Suprapubic skin (tissue), 4 donors: ENCODE measurements at places on chromosomes 11 and 22. TPM values are rescaled to one million over a fixed set of nuclear protein-coding genes. Genes with fewer than 3 reads are reported as not detected.

GRCh38 chr11:125123947-125124617 is 12.7 kb upstream of the TMEM218 start:
- no peaks in the 10 kb centered on the region for H3K4me1 ChIP-seq
- no peak overlapping the region for H3K4me3 ChIP-seq
- H3K36me3 ChIP-seq: no peaks in the 10 kb centered on the region

GRCh38 chr11:13772223-13773046 is 104.0 kb downstream of the FAR1 start:
- no peak overlapping the region for H3K4me3 ChIP-seq
- H3K36me3 ChIP-seq: no peaks in the 10 kb centered on the region
- peaks cover 3% of the 10 kb centered on the region for H3K27me3 ChIP-seq
- no peaks in the 10 kb centered on the region for H3K4me1 ChIP-seq
- H3K27ac ChIP-seq: no peak overlapping the region

- no peak overlapping the region for H3K27ac ChIP-seq
- peaks cover 2% of the 10 kb centered on the region for H3K27me3 ChIP-seq
- H3K36me3 ChIP-seq: no peaks in the 10 kb centered on the region
- no peak overlapping the region for H3K4me3 ChIP-seq
Observed at GRCh38 chr11:69576069-69576782, 64.7 kb upstream of the CCND1 start.

GRCh38 chr11:110182886-110183285 is 89.7 kb downstream of the ZC3H12C start:
- DNase-seq: no peak
- no peaks in the 10 kb centered on the region for H3K4me1 ChIP-seq
- H3K4me3 ChIP-seq: no peak overlapping the region
- no peak overlapping the region for H3K27ac ChIP-seq
- no peaks in the 10 kb centered on the region for H3K27me3 ChIP-seq

DNA sequence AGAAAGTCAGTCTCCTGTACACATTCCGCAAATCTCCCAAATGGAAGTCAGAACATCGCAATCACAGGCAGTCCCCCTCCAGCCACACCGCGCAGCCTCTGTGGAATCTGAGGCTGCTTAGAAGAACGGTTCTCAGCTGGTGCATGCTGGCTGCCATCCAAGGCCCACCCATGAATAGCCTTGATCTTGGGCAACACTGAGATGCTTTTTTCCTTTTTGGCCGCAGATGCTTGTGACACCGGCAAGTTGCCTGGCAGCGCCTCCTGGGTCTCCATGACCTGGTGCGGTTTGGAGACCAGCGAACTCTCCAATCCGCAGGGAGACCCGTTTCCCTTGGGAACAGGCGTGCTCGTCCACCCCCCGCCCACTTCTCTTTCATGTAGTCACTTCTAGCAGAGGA is 26.3 kb upstream of the PHF21B start:
- H3K4me1 ChIP-seq: no peaks in the 10 kb centered on the region
- H3K4me3 ChIP-seq: no peak overlapping the region
- no peak overlapping the region for H3K27ac ChIP-seq
- DNase-seq: no peak
- H3K27me3 ChIP-seq: peaks cover 61% of the 10 kb centered on the region

The MIOX gene
- not detected for total RNA-seq

DNA sequence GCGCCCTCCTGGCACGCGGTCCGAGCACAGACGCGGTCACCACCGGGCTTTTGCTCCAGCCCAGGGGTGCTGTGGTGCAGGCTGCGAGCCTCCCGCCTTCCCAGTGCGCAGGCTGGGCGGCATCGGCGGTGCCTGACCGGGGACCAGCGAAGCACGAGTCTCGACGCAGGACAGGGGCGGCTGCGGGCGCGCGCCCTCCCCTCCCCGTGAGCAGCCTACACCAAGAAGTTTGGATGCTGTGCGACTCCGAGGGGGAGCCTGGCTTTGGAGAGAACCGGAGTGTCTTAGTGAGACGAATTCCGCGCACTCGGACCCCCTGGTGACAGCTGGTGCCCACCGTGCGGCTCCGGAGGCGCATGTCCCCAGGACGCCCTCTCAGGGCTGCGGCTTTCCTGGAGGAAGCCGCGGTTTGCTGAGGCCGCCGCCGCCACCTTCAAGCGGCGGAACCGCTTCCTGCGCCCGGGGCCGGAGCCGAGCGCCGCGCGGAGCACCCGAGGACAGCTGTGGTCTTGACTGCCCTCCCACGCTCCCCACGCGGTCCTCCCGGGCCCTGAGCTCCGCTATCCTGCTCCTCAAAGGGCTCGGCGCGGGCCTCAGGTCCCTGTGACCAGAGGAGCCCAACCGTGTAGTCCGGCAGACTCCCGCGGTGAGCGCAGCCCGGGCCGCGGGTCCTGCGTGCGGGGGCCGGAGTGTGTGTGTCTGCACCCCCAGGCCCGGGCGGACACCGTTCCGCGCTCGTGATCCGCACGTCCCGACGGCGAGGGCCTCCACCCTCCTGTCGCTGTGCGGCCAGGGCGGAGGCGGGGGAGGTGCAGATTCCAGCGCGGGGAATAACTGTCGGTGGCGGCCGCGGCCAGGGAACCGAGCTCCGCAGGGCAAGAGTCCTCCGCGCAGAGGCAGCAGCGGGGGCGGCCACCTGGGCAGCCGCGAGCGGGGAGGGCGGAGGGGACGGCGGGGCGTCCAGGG is 1.7 kb downstream of the FGF3 start:
- H3K27ac ChIP-seq: no peak overlapping the region
- DNase-seq: no peak
- H3K4me1 ChIP-seq: peaks cover 7% of the 10 kb centered on the region
- H3K4me3 ChIP-seq: no peak overlapping the region
- H3K27me3 ChIP-seq: peaks cover 97% of the 10 kb centered on the region
- no peaks in the 10 kb centered on the region for H3K36me3 ChIP-seq

DNA sequence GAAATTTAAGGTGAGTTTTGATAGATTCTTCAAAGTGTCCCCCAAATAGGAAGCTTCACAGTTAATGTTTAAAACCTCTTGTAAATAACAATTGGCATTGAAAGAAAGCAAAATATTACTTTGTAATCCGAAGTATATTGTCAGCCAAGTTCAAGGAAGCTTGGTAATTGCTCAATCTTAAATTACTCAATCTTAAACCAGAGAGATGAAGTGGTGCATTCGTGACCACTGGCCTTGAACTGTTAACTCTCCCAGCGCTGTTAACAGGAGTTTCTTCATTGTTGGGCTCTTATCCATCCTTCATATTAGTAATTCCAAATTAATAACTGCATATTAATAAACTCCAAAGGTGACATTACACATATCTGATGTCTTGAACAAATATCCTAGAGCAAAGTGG is 20.6 kb upstream of the FDX1 start:
- H3K36me3 ChIP-seq: no peaks in the 10 kb centered on the region
- no peak for DNase-seq
- peaks cover 6% of the 10 kb centered on the region for H3K4me1 ChIP-seq
- no peaks in the 10 kb centered on the region for H3K27me3 ChIP-seq
- no peak overlapping the region for H3K27ac ChIP-seq

The EFCAB6 gene
- 2.8 TPM for total RNA-seq

GRCh38 chr11:59730896-59731565 is 17.4 kb upstream of the OR10V1 start:
- H3K27ac ChIP-seq: no peak overlapping the region
- H3K4me3 ChIP-seq: no peak overlapping the region
- no peaks in the 10 kb centered on the region for H3K4me1 ChIP-seq

DNA sequence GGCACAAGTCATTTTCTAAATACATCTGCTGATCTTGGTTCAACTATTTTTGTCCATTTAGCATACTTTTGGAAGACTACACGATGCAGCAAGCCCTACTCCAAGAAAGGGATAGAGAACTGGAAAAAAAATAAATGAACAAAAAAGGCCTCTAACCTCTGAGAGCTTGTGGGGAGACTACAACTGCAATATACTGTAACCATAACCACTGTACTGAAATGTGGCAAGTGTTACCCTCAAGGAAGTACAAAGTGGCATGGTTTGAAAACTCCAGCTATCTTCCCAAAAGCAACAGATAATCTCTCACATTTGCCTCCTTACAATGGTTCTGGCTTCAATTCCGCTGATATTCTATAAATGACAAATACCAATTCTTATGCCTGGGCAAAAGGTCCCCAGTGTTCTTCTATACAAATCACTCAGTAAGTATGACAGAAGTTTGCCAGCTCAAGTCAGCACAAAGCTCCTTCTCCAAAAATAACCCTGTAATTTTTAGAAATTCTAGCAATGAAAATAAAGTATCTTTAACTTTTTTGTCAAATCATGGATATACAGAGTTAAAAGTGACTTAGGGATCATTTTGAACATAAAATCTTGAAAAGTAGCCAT is 22.9 kb downstream of the AMBRA1 start:
- H3K4me1 ChIP-seq: peaks cover 7% of the 10 kb centered on the region
- no peaks in the 10 kb centered on the region for H3K27me3 ChIP-seq
- H3K4me3 ChIP-seq: no peak overlapping the region
- H3K27ac ChIP-seq: no peak overlapping the region
- no peak for DNase-seq
